ENCODE measurements at places on chromosomes 3 and 15. TPM values are rescaled to one million over a fixed set of nuclear protein-coding genes. Genes with fewer than 3 reads are reported as not detected.

DNA sequence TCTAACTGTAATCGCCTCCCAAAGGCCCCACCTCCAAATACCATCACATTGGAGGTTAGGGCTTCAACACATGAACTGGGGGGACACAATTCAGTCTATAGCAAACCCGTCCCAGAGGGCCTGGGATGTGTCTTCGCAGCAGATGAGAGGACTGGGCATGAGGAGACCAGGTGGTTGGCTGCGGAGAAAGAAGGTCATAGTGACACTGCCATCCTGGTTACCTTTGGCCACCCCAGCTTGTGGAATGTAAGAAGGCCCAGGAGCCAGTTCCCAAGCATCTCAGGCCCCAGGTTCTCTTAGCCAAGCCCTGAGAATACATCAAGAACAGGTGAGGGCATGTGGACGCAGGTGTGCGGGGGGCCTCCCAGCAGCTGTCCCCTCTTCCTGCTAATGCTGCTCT is 6.4 kb upstream of the RARRES1 start:
- no peak for DNase-seq

GRCh38 chr15:62782896-62783295 is 259.7 kb upstream of the TPM1 start:
- DNase-seq, result no peak

GRCh38 chr3:52306978-52307377 is 9.1 kb upstream of the DNAH1 start:
- DNase-seq, result no peak

DNA sequence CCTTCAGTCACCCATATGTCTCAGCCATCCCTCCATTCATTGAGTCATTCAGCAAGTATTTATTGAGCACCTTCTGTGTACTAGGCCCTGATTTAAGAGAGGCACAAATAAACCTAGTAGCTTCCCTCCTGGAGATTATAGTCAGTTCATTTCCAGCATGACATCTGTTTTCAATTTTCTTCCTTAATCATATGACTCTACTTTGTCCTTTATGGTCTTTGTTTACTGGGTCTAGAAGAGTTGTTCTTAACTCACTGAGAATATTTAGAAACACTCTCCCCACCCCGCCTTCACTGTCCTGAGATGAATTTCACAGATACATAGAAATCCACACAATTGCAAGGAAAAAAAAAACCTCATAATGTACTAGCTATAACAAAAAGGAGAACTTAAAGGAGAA is 44.8 kb upstream of the ADAMTS9 start:
- no peak for DNase-seq

DNA sequence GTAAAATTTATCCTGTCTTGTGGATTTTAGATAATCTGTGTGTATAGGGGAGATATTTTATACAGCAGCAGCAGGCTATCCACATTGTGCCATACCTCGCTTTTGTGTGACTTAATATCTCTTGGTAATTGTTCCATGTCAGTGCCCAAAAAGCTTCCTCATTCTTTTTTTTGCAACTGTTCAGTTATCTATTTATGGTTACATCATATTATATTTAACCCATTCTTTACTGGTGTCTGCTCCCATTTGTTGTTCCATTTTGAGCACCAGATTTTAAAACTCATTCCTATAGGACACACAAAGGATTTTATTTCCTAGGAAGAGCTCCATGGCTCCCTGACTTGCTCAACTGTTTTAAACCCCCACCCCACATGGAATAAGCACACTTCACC is 86.3 kb upstream of the RASGRP1 start:
- DNase-seq, result no peak

KATNBL1 gene
- total RNA-seq, result 37.6 TPM

Data from activated T-helper 1 cell treated with anti-CD3 and anti-CD28 coated beads, Interleukin-12 subunit alpha, Interleukin-12 subunit beta, Interleukin-2, Interleukin-4 antibody, amounts not matched to agents 30 ng/mL and 10 ng/mL and 1 ng/mL, durations not matched to agents 14 hours and 24 hours and 36 hours (primary cell).